Right kidney (tissue), 9 donors: ENCODE measurements at places on chromosomes 6 and 20.
A peak's percentile ranks its signal among the peaks of the same experiment; 100 is the strongest.

DNA sequence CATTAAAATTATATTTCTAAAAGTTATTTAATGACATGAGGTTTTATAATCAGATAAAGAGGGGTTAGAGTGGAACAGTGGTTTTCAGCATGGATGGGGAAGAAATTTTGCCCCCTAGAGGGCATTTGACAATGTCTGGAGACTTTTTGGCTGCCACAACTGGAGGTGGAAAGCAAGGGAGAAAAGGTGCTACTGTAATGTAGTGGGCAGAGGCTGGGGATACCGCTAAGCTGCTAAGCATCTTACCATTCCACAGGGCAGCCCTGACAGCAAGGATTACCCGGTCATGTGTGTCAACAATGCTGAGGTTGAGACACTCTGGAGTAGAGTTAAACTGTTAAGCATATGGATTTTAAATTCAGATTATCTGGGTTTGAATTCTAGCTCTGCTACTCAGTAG, 52.9 kb upstream of the FABP7 start:
- DNase-seq: no peak

- DNase-seq: peak; percentile 59
Measured at GRCh38 chr6:36793296-36793912, 45.8 kb downstream of the CPNE5 start.

DNA sequence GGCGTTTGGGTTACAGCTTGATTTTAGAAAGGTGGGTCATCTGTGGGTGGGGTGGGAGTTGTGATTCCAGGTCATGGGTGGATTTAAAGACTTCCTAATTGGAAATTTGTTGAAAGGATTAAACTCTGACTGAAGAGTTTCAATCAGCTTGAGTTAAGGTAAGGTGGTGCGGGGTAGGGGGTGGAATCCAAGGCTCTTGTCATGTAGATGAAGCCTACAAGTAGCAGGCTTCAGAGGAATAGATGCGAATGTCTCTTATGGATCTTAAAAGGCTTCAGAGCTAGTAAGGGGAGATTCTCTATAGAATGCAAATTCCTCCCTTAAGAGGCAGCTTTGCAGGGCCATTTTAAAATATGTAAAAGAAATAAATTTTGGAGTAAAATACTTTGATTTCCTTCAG, 645.3 kb downstream of the FRK start:
- DNase-seq: no peak

GRCh38 chr6:105274678-105275077, 94.9 kb upstream of the POPDC3 start:
- no peak for DNase-seq

DNA sequence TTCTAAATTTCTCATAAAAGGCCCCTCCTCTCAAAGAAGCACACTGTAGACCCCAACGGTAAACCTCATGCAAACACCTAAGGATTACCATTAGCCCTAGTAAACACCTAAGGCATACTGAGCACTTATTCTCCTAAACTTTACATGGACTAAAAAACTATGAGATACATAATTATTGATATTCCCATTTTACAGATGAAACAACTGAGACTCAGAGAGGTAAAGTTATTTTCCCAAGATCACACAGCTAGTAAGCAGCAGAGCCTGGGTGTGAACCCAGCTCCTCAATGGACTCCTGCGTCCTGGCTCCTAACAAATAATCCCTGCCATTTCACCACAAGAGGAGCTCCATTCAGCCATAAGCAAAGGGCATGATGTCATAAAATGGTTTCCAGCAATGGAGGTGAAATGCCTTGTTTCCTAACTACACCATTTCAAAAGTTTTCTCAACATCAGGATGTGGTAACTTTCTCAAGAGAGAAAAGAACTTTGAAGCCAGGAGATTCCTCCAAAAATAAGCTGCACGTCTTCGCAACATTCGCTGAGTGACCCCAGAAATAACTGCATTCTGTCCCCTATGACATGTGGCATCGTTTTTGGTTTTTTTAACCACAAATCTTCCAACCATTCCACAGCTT, 4.1 kb downstream of the ATP9A start:
- DNase-seq: no peak

GRCh38 chr6:26012061-26012460, 49.5 kb downstream of the TRIM38 start:
- no peak for DNase-seq

- DNase-seq: no peak
Measured at GRCh38 chr20:13342469-13343242, 121.6 kb downstream of the ISM1 start.

DNA sequence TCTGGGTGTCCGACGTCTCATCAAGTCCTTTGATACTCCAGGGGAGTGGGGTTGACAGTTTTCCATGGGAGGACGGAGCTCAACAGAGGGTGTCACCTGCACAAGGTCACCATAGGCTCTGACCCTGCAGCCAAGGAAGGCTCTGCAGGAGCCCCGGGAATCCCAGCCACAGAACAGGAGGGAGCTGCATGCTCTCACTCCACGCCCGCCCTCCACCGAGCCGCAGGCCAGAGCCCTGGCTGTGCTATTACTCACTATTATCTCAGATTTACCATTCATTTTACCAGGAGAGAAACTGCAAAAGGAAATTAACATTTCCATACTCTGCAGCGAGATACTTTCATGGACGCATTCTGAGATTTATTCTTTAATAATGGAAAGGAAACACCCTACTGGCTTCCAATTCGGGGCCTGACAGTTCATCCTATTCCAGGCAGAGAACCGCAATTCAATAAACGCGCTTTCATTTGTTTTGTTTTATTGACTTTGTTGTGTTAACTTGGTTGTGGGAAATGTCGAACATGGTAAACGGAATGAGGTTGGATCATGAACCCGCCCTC, 18.3 kb upstream of the NTSR1 start:
- no peak for DNase-seq

DNA sequence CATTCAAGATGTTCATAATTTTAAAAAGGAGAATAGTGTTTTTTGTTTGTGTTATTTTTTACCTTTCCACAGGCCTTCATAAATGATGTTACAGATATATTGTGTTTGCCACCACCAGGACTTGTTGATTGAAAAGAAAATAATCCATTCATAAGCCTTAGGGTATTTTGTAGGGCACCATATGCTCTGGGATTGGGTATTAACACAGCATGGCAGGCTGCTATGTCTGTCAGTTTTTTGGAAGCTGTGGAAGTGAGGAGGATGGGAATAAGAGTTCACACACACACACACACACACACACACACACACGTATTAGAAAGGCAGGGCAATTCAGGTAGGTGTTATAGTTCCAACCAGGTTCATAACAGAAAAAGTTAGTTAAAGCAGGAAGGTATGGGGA, 237.9 kb downstream of the HDGFL1 start:
- DNase-seq: no peak

DNA sequence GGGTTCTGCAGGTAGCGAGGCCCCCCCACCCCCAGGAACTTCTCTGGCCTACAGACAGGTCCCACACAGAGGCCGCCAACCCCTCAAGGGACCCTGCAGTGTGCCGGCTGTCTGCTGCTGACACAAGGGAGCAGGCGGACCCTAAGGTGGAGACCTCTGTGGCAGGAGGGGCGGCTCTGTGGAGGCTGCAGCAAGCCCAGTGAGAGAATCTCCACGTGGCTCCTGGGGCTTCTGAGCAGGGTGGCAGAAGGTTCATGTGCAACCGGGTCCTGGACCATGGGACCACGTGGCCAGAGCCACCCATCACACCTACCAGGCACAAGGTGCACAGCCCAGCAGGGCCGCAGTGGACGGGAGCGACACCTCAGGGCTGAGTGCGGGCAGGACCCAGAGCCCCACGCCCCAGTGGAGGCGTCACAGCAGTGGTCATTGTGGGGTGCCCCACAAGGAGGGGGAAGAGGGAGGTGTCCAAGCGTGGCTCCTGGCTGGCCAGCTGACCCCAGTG, 4.3 kb downstream of the ARFRP1 start:
- no peak for DNase-seq

DNA sequence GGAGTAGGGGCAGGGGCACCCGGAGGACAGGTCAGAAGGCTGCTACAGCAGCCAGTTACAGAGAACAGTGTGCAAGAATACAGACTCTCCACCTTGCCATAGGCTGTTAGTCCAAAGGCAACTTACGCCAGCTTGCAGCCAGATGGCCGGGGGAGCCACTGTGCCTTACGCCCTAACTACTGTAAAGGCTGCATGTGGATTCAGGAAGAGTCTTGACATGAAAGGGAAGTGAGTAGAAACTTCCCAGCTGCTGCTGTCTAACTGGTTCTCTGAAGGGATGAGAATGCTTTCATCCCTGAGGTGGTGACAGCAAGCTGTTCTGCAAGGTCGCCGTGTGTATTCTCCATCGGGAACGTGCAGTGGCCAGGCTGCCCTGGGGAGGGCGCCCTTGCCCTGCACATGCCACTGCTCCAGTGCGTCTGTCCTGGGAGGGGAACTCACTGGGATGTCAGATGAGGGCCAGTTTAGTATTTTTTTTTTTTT, 46.1 kb downstream of the LYRM4 start:
- peak; percentile 65 for DNase-seq
